ENCODE measurements at places on chromosomes 1 and 21. TPM values are rescaled to one million over a fixed set of nuclear protein-coding genes. Genes with fewer than 3 reads are reported as not detected.
A peak's percentile ranks its signal among the peaks of the same experiment; 100 is the strongest.

DNA sequence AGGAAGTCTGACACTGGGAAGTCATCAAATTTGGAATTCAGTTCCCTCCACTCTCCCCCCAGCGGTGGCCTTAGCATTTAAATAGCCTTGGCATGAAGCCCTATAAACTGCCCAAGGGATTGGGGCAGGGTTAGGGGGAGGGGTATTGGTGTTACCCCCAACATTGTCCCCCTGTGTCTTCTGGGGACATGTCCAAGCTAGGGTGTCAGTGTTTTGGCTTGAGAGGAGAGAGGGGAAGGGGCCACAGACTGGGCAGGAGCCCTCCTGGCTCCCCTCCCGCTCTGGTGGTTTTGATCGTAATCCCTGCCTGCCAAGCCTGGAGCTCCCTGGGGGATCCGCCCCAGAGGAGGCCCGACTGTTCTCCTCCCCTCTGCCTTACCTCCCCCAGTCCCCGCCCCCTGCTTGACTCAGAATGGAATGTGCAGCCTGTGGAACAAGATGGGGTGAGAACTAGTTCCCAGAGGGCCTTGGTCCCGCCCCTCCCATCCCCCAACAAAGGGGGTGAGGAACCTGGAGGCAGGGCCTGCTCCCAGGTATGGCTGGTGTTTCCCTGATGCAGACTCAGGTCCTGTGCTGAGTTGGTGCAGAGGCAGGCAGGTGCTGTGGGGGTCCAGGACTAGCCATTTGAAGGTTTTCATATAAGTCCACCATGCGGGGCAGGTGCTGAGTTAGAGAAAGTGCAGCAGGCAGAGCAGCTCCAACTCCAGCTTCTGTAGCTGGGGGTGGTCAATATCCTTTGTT lies 7.4 kb downstream of the SOX13 start:
- peak; percentile 81 for DNase-seq

DNA sequence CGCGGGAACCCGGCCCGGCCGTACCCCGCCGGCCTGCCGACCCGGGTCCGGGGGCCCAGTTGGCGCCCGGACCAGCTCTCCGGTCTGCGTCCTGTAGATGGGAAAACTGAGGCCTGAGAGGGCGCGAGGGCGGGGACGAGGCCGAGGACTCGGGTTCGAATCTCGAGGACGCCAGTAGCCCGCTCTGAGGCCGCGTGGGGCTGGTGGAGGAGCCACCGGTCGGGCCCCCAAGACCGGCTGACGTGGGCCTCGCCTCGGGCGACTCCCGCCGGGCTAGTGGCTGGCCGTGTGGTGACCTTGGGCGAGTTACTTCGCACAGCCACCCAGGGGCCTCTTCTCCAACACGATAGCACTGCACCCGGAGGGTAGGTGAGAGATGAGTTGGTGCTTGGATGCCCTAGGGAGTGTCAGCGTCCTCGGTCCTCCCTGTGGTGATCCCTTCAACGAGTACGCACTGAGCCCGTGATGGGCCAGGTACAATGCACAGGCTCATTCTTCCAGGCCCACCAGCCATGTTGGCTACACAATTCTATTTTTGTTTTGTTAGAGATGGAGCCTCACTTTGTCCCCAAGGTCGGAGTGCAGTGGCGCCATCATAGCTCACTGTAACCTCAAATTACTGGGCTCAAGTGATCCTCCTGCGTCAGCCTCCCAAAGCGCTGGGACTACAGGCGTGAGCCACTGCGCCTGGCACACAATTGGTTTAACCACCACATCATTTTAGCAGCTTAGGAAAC lies 404 bp upstream of the SCMH1 start:
- DNase-seq: no peak

GRCh38 chr1:201705389-201705788 lies 123.6 kb upstream of the IPO9 start:
- DNase-seq: no peak

DNA sequence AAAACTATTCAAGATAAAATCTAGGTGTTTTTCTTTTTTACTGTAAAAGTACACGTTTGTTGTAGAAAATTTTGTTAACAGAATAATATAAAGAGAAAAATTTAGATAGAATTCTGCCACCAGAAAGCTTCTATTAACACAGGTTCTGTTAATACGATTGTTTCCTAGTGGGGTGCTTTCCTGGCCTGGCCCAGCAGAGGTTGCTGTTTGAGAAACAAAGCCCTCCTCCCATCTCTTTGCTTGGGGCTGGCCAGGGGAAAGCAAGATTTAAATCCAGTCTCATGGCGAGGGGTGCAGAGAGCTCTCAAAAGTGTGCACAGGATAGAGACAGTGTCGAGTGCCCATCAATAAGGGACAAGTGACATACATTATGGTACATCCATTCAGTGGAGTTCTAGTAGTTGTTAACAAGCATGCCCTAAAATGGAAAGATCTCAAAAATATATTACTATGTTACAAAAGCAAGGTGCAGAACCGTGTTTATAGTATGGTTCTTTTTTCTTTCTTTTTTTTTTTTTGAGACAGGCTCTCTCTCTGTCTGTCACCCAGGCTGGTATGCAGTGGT lies 14.6 kb upstream of the ACBD3 start:
- no peak for DNase-seq

The GBP3 gene
- 9.3 TPM for total RNA-seq

The DNASE2B gene
- total RNA-seq: not detected

The HLX gene
- total RNA-seq: 5.0 TPM

The ICOSLG gene
- 4.9 TPM for total RNA-seq

Data from Right ventricle myocardium inferior (tissue), 1 donor.